RWPE1 (cell line): ENCODE measurements at places on chromosomes 11 and 22.
A peak's percentile ranks its signal among the peaks of the same experiment; 100 is the strongest.

GRCh38 chr11:114317787-114318137, 21.6 kb downstream of the NNMT start:
- no peak for DNase-seq

GRCh38 chr22:28802595-28803123, 2.3 kb upstream of the XBP1 start:
- DNase-seq = no peak

DNA sequence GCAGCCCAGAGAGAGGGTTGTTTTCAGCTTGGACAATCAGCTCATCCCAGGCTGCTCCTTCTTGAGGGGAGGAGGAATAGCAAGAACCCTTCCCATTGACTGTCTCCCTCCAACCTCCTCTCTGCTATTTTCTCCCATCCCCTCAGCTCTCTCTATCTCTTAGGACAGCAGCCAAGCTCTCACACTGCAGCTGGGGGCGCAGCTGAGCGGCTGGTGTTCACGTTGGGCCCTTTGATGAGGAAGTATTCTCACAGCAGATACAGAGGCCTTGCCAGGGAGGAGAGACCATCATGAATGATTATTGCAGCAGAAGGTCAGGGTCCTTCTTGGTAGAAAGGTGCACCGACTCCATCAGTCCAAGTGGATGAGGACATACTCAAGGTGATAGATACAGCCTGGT, 26.5 kb upstream of the CADM1 start:
- no peak for DNase-seq

- no peak for DNase-seq
Observed at GRCh38 chr11:91247009-91247735, 977.4 kb upstream of the FAT3 start.

DNA sequence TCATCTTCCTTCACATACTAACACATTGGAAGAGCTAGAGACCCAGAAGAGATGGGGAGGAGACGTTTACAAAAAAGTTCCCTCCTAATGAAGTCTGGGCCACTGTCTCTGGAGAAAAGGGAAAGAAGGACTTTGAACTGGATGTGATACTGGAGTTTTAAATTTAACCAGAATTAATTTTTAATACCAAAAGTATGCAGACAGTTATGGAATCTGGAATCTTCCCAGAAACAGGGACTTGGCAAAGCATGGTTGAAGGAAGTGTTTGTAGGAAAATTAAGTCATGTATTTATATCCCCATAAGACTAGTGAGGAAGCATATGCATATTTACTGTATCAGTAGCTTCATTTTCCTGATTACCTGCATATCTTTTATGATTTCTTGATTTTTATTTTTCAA, 215.5 kb downstream of the TTC28 start:
- no peak for DNase-seq

DNA sequence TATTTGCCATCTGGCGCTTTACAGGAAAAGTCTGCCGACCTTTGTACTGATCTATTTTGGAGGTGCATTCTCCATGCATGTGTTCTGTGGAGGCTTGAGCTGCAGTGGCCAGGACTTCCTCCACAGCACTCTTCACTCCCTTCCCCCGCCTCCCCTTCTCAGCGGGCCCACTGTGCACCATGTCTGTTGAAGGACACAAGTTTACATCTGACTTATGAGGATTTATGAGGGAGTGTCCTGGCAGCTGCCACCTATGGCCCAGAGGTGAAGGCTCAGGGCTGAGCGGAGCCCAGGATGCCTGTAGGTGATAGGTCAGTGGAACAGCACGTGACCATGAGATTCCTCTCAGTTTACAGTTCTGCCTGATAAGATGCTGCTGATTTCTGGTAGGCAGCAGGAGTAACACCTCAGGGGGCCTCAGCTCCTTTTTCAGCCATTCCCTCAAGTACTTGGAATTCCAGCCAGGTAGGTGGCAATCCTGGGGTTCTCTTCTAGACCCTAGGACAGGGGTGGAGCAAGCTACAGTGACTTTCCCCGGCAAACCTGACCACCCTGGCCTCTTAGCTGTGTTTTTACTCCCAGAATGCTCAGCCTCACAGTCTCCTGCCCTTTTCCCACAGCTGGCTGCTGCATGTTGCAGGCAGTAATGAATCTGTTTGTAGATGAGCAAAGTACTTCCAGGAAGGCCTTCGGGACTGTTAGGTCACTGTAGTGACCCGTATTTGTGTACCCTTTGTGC, 59.9 kb downstream of the PPFIBP2 start:
- DNase-seq = no peak

GRCh38 chr11:15106201-15106965, 8.3 kb upstream of the INSC start:
- DNase-seq = peak; percentile 63

DNA sequence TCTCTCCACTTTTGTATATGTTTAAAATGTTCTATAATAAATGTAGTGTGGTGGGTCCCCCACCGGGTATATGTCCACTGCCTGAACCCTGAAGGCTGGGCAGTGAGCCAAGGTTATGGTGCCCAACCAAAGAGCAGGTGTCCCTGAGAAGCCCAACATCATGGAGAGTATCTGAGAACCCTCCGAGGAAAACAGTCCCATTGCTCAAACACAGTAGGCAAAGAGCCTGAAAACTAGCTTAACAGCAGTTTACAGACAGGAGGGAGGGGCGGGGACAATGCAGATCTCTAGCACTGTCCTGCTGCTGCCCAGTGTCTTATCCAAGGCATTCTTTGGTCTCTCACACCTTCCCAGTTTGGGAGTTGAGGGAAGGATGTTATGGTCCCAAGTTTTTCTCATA, 91.0 kb downstream of the TMPRSS5 start:
- DNase-seq = no peak

- DNase-seq = no peak
Observed at GRCh38 chr11:112864672-112865071, 96.5 kb upstream of the NCAM1 start.

DNA sequence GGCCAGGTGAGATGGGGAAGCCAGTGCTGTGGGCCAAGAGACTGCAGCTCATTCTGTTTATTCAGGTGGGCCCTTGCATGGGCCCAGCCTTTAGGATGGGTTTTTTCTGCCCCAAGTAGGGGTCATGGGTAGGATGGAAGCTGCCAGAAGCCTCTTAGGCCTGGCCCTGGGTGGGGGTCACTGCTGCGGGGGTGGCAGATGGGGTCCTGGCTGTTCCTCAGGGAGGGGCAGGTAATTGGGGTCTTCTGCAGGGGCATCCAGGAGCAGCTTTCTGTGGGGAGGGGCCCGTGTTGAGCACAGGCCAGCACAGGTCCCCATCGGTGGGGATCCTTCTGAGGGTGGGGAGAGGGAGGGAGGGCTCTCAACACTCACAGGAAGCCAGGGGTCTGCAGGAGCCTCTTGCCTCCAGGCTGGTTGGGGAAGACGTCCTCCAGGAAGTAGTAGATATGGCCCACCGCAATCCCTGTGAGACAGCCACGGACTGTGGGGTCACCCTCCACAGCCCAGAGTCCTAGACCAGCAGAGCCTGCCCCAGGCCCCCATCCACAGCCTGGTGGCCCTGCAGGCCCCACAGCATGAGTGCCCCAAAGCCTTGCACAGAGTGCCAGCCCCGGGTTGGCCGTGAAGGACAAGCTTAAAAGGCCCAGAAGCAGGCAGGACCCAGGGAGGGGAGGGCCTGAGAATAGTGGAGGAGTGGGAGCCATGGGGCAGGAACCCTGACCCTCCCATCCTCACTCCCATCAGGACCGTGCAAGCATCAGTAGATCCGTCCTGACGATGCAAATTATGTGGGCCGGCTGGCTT, 1.9 kb downstream of the DERL3 start:
- no peak for DNase-seq

GRCh38 chr11:64028398-64029115, 7.2 kb upstream of the FLRT1 start:
- DNase-seq = no peak

DNA sequence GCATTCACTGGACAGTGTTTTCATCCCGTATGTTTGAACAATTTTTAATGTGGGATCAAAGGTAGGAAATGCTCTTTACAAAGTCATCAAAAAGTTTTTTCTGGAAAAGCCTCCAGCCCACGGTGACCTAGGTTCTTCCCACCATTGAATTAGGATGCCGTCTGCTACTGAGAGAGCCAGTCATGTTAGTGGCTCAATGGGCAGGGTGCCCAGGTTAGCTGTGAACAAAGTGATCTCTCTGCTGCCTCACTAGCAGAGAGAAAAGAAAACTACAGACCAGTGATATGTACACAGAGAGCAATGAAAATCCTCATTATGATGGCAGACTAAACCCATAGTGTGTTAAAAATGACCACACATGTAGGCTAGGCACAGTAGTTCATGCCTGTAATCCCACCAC, 32.4 kb downstream of the KCNQ1 start:
- no peak for DNase-seq

DNA sequence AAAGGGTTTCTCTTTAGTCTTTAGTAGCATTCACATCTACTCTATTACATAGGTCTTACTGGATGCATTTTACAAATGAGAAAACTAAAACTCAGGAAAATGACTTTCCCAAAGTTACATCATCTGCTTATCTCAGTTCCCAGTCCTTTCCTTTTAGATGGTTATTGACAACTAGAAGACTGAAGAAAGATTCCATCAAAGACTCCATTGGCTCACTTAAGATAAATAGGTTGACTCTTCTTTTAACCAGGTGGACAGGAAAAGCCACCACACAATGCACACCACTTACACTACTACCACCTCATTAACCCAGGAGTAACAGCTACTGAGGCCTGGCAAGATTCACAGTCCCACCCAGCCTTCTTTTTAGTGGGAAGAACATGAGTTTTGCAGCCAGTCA, 123.6 kb downstream of the TRIM44 start:
- DNase-seq = no peak

DNA sequence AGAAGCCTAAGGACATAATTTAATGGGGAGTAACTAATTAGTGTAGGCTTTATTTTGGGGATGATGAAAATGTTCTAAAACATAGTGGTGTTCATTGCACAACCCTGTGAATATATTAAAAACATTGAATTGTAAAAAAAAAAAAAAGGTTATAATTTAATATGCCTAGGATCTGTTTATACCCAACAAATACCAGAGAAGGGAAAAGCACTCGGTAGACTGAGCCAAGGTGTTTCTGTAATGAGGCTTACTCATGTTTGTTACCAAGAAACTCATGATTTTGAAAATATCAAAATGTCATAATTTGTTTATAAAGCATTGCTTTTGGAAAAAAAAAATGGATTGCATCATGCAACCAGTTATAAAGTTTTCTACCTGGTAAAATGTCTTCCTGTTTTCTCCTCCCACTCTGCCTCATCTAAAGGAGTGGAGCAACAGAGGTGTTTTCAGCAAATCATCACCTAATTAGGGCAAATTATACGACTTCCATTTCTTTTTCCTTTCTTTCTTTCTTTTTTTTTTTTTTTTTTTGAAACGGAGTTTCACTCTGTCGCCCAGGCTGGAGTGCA, 14.2 kb upstream of the EIF3M start:
- DNase-seq = no peak

DNA sequence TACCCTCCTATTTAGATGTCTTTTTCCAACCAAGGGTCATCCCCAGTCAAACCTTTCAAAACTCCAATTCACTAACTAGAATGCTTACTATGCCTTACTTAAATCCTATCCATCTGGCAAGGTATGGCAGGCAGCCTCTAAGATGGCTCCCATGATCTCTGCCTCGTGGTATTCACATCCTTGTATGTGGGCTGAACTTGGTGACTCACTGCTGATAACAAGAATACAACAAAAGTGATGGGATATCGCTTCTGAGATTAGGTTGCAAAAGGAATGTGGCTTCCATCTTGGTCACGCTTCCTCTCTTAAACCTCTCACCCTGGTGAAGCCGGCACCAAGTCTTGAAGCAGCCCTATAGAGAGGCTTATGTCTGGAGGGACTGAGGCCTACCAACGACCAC, 29.6 kb upstream of the UPB1 start:
- no peak for DNase-seq

GRCh38 chr22:35891442-35891841, 137.2 kb downstream of the RBFOX2 start:
- DNase-seq = no peak

DNA sequence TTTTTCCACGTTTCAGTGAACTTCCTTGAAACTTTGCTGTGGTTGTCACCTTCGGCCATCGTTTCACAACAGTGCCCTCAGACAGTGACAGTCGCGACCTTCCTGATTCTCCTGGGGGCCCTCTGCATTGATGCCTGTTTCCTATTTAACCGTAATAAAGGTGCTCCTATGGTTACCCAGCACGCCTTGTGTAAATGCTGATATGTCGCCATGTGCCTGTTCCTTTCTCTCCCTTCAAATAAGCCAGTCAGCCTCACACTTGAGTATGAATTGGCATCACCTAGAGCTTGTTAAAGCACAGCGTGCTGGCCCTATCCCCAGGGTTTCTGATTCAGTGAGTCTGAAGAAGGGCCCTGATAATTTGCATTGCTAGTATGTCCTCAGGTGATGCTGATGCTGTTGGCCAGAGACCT, 104.8 kb downstream of the MICAL2 start:
- DNase-seq = no peak

DNA sequence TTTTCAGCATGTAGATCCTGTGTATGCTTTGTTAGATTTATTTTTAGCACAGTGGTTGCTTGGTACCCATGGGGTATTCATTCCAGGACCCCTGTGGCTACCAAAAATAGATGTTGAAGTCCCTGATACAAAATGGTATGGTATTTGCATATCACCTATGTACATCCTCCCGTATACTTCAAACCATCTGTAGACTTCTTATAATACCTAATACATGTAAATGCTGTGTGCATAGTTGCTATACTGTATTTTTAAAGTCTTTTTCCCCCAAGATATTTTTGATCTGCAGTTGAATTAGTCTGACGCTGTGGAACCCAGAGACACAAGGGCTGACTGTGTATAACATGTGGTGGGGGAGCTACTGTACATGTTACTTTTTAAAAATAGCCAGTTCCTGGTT, 101.1 kb downstream of the ATXN10 start:
- DNase-seq = no peak

DNA sequence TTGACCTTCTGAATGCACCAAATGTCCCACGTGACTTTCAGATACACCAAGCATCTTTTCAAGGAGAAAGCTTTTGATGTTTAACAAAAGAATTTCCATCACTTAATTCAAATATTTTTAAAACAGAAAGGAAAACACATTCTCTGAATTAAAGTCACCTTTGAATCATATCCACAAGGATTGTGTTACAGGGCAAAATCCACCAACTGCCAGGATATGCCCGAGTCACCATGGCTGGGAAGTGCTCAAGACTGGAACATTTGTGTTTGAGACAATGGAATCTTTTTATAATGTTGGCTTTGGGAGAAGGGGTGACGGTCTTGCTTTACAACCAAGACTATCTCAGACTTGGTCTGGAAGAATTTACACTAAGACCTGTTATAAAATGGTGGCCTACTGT, 40.8 kb downstream of the BID start:
- no peak for DNase-seq
